ENCODE measurements at places on chromosomes 16 and 17. TPM values are rescaled to one million over a fixed set of nuclear protein-coding genes. Genes with fewer than 3 reads are reported as not detected.

SDR42E2 gene
- total RNA-seq, result not detected

BAIAP2 gene
- 91.9 TPM for total RNA-seq

FAM20A gene
- total RNA-seq, result not detected

CMTM4 gene
- total RNA-seq, result 32.5 TPM

NSF gene
- 20.0 TPM for total RNA-seq

ST3GAL2 gene
- total RNA-seq, result 23.1 TPM

C16orf95 gene
- total RNA-seq, result 6.4 TPM

PARN gene
- total RNA-seq, result 34.6 TPM

KCTD19 gene
- not detected for total RNA-seq

CD7 gene
- not detected for total RNA-seq

TBC1D28 gene
- not detected for total RNA-seq

CDH1 gene
- 3.9 TPM for total RNA-seq

ZCCHC14 gene
- total RNA-seq, result 9.4 TPM

HOXB9 gene
- total RNA-seq, result 7.8 TPM

TMEM220 gene
- 3.9 TPM for total RNA-seq

CETP gene
- total RNA-seq, result not detected

TERB1 gene
- not detected for total RNA-seq

ATP6V0D1 gene
- 109 TPM for total RNA-seq

SHISA6 gene
- total RNA-seq, result not detected

NME2 gene
- total RNA-seq, result 2,012 TPM

WNK4 gene
- 1.2 TPM for total RNA-seq

USP36 gene
- total RNA-seq, result 48.1 TPM

KRTAP4-1 gene
- total RNA-seq, result not detected
